Glutamatergic neuron (in vitro differentiated cells): ENCODE measurements at places on chromosomes 5 and 9.

DNA sequence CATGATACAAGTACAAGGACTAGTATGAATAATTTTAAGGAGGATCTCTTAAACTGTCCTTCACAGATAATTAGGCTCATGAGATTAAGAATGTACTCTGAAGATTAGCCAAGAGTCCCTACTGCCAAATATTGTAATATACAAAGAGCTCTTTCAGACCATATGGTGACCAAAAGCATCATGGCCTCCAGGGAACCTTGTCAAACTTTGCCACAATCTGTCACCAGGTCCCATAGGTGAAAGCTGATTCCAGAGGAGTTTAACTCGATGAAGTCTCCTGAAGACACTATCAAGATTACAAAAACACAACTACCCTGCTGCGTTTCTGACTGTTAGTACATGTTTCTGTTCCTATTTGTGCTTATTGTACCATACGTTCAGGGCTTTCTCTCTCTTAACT is 395.4 kb upstream of the ITGA1 start:
- no peak for DNase-seq

GRCh38 chr5:56175488-56175887 is 57.6 kb downstream of the ANKRD55 start:
- DNase-seq, result no peak

- DNase-seq, result no peak
Observed at GRCh38 chr5:116645627-116646026, 71.0 kb upstream of the SEMA6A start.

- DNase-seq, result no peak
Observed at GRCh38 chr5:40606077-40606765, 73.5 kb upstream of the PTGER4 start.

DNA sequence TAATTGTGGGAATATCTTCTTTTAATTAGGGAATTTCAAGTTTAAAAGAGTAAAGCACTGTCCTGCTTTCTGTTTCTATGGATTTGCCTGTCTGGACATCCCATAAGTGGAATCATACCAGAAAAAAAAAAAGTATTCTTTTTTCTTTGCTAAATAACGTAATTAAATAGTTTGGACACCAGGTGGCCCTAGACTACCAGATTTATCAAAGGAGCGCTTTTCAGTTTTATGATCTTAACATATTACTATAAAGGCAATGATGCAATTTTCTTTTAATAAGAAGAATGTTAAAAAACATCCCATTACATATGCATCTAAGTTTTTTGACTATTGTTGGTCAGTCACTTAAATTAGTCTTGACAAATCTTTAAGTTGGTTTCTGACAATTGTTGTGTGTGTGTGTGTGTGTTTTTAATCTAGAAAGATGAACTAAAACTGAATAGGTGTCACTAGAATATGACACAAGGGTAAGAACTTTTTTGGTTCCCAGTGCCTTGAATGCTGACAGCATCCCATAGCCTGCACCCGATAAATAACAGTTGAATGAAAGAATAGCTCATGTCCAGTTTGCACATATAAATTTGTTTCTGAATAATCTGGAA is 49.5 kb downstream of the C5orf22 start:
- no peak for DNase-seq

DNA sequence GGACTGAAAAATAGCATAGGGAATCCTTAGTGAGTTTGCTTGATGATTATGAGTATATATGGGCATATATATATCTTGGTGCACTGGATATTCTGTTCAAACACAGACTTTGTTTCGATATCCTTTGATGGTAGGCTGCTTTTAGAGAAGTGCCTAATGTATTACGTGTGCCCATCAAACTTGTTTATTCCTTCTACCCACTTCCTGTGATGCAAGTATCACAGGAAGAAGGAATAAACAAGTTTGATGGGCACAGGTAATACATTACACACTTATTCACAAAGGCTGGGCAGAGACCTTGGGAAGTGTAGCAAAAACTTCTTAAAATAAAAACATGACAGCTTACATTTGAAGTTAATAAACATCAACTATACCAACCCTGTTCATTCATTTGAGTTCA is 364.2 kb downstream of the CHSY3 start:
- DNase-seq, result no peak

DNA sequence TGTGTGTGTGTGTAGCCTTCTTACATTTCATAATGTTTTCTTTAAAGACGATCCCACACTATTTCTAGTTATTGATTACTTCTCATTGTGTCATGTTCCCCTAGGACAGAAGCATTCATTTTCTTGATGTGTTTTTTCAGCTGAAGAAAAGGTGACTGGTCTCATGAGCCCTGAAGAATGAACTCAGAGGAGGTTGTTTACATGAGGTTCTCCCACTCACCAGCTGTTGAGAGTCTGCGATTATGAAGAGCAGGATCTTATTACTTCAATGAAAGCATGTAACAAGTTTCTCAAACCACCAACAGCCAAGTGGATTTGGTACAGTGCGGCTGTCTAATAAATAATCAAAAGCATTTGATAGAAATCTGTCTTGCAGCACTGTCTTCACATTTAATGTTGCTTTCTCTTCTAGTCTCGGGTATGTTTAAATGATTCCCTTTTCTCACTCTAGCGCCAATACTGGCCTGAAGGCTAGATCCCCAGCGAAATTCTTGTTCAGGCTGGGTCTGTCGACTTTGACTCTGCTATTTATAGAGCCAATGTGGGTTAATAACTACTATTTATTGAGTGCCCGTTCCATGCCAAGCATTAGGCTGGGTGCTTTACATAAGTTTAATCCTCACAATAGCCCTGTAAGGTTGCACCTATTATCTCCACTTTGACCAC is 9.6 kb upstream of the FSD1L start:
- DNase-seq, result no peak

DNA sequence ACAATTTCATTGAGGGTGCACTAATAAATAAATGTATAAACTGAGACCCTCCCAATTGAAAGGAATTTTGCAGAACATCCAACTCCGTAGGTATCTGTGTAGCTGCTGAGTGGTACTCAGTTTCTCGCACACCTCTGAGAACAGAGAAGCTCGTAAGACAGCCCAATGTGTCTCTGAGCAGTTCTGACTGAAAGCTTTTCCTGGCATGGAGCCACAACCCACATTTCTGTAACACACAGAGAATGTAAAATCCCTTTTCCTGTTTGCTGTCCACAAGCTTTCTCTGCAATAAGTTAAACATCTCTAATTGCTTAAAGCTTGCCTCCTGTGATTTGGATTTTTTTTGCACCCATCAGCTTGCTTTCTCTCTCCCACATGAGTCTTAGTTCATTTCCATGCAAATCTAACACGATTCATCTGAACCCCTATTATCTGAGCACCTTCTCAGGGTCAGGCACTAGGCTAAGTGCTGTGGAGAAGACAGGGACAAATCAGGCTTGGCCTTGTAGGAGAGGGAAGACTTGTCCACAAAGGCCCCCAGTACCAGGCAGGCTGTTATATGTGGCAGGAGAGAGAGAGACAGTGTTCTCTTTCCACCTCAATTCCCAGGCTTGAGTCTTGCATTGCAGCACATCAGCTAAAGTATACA is 44.2 kb upstream of the COL15A1 start:
- no peak for DNase-seq

- DNase-seq, result no peak
Observed at GRCh38 chr5:54234304-54234933, 76.0 kb downstream of the ARL15 start.

DNA sequence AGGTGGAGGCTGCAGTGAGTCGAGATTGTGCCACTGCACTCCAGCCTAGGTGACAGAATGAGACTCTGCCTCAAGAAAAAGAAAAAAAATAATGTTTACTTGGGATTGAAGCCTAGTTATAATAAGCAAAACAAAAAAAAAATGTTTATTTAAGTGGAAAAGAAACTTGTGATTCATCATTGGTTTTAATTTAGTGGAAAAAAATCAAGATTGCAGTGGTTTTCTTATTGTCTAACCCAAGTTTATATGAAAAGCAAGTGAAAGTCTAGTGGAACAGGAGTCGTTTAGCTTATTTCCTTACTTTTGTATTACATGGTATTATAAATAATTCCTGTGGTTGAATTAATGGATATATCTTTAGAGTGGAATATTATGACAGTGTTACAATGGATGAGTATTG is 8.4 kb downstream of the CNOT8 start:
- no peak for DNase-seq

GRCh38 chr9:20023961-20024571 is 235.2 kb upstream of the SLC24A2 start:
- DNase-seq, result no peak

DNA sequence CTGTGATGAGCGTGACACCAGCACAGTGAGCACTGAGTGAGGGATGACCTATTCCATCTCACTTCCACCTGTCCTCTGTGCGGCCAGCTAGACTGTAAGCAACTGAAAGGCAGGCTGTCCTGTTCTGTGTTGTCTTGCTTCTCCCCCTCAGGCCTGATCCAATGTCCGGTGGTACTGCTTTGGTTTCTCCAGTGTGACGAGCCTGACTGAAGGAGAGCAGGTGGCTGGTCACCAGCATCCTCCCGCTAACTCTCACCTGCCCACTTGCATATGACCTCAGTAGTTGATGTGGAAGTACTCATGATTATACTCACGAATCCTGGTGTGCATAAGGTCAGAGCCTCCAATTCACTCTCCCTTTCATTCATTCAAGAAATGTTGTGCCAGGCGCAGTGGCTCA is 2.4 kb upstream of the SLC27A4 start:
- DNase-seq, result no peak

DNA sequence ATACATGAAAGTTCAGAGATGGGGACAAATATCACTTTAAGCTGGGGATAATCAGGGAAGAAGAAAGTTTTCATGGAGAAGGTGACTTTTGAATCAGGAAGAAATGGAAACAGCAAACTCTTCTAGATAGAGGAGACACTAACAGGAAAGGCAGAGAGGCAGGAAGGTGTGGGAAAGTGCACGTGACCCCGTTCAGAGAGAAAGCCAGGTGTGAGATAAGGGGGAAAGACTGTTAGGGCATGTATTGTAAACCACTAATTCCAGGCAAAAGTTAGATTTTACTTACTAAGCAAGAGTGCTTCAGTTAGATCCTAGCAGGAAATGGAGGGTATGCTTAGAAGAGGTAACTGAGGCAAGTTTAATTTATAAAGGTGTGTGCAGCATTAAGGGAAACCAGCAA is 58.5 kb downstream of the PDCD1LG2 start:
- DNase-seq, result no peak

DNA sequence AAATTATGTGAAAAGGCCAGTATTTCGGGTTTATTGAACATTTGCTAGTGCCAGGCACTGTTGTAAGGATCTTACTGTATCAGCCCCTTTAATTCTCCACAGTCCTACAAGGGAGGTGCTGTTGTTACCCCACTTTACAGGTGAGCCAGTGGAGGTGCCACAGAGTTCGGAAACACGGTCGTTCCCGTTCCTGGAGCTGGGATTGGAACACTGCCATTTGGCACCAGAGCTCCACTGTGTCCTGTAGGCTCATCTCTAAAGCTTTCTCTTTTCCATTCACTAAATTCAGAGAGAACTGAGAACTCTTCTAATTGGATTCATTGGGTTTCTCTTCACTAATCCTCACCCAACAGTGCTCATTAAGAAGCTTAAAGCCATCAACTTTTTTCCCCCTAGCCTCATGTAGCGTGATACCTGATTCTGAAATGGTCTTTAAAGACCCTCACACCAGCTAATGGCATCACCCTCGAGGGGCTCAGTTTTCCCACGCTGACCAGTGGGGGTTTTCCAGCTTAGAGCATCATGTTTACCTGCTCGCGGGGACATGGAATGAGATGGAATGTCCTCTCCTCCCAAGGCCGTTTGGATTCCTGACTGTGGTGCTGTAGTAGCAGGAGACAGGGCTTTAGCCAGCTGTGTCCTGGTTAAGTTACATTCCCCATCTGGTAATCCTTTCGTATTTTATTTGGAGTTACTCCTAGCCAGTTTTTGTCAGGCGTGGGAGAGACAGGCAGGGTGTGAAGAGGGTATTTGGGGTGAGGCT is 5.8 kb downstream of the ERGIC1 start:
- no peak for DNase-seq

- DNase-seq, result peak; percentile 14
Observed at GRCh38 chr5:179267071-179267670, 78.1 kb downstream of the ADAMTS2 start.

DNA sequence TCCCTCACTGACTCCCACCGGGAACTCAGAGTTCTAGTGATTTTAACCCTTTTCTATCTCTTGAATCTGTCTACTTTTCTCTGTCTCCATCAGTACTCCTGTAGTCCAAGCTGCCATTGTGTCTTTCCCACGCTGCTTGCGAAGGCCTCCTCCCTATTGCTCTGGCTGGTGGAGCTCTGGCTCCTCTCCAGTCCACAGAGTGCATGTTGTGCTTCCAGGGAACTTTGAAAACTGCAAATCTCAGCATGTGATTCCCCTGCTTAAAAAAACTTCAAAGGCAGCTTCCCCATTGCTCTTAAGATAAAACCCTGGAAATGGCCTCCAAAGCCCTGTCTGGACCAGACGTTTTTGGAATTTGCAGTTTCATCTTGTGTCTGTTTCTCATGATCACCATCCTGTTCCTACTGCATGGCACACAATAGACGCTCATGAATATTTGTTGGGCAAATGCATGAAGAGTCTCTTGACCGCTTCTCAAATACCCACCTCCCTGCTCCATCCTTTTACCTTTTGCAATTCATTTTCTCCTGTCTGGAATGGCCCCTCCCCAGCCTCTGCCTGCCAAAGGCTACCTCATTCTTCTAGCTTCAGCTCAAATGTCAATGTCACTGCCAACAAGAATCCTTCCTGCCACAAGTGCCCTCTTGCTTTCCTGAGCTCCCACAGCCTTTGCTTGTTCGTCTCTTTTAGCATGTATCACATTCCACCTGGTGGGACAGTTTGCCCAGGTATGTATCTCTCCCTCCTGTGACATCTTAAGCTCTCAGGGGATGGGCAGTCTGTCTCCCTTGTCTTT is 293.2 kb downstream of the ARHGAP26 start:
- DNase-seq, result no peak

GRCh38 chr5:98065261-98065909 is 708.1 kb upstream of the RGMB start:
- DNase-seq, result no peak

GRCh38 chr5:109614301-109614700 is 75.4 kb upstream of the MAN2A1 start:
- DNase-seq, result no peak

- DNase-seq, result no peak
Observed at GRCh38 chr5:151344088-151344487, 3.3 kb downstream of the SLC36A2 start.

GRCh38 chr5:158133369-158133768 is 274.4 kb upstream of the CLINT1 start:
- no peak for DNase-seq

- no peak for DNase-seq
Observed at GRCh38 chr5:12354686-12355085, 450.4 kb upstream of the CTNND2 start.
